ENCODE measurements at places on chromosomes 3 and 15.

- DNase-seq = peak; percentile 92
These were observed 318.4 kb upstream of the COL8A1 start for GRCh38 chr3:99319961-99320360.

DNA sequence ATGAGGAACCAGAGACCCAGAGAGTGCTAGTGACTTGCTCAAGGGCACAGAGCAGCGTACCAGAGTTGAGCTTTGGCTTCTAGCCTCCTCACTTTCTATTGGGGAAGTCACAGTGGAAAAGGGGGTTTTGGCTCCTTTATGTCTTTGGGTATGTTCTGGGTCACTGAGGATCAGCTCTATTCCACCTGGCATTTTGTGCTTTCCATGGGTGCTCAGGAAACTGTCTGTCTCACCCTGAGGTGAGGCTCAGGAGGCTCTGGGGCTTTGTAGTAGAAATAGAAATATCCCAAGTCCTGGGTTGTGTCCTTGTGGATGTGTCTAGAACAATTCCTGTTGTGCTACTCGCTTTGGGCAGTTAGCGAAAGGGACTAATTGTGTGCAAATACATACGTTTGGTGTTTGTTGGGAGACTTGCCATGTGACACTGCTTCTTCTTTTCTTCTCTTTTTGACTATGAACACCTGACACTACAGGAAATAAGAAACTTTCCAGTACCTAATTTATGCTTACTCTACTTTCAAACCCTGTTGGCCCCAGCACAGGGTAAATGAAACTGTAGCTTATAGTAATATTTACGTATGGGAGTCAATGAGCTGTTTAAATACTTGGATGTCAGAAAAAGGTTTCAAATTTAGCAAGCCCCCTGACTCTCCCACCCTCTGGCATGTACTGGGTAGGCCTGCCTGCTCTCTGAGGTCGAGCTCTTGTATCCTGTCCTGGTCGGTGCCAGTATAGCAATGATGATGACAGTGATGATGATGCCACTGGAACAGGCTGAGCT, 35.6 kb downstream of the SMAD3 start:
- no peak for DNase-seq

- DNase-seq = no peak
These were observed 44.5 kb upstream of the KCNMB2 start for GRCh38 chr3:178491751-178492150.

DNA sequence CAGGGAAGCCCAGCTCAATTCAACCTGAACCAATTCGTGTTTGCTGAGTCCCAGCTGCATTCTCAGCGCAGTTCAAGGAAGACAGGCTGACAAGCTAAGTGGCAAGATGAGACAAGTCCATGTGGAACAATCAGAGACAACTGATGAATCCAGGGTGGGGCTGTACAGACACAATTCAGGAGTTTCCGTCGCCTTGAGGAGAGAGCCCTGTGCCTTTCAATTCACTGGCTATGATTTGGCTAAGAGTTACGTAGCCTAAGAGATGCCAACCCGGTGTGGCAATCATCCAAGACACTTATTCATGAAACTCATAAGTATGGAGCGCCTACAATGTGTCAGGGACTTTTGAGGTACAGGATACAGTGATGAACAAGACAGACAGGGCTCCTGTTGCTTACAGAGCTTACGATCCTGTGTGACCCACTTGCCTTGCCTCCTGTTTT, 15.5 kb upstream of the ZBED2 start:
- DNase-seq = no peak

GRCh38 chr3:40310705-40311104, 1.2 kb downstream of the EIF1B start:
- no peak for DNase-seq

GRCh38 chr3:180940826-180941225, 28.4 kb downstream of the FXR1 start:
- DNase-seq = no peak

GRCh38 chr3:72615776-72616175, 232.5 kb downstream of the SHQ1 start:
- no peak for DNase-seq

- DNase-seq = no peak
These were observed at the start of gene THSD4 for GRCh38 chr15:71114887-71115566. Gene THSD4 (plus strand): TSS chr15:71115471.

DNA sequence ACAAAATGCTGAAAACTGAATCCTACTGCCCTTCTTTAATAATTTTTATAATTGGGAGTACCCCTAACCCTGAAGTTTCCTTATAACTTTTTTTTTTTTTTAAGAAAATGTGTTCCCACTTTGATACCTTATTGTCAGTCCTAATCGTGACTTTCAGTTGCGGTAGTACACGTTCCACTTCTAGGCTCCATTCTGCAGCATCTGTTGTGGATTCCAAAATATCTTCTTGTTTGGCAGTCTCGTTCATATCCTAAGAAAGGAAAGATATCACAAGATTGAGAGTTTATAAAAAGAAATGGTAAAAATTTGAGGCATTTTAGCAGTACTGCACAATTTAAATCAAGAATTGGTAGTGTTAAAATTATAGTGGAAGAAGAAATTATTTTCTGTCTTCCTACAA, 30.8 kb downstream of the IFT57 start:
- no peak for DNase-seq

- no peak for DNase-seq
These were observed 18.7 kb upstream of the PLXNA1 start for GRCh38 chr3:126964261-126964660.

- DNase-seq = no peak
These were observed 84.9 kb downstream of the EPHB1 start for GRCh38 chr3:134879990-134880389.

DNA sequence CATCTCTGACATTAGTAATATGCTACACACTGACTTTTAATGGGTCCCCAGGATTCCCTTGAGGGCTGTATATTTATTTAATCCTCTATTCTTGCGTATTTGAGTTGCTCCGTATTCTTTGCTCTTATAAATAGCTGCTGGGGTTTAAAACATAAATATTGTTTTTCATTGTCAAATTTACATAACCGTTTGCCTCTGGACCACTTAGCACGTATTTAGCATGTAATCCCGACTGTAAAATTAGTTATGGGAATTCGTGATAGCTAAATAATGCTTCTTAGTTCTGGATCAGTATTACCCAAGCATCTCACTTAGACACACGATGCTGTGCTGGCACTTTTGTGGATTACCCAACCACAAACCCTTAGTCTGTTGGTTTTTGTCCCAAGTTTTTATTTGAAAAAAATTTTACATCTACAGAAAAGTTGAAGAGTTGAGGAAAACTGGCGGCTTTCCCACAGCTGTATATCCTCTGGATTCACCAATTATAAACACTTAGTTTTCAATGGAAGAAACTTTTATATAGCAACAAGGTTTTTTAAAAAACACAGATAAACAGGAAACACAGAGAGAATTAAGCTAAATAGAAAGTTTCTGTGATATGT, 296.8 kb upstream of the TPM1 start:
- DNase-seq = no peak

DNA sequence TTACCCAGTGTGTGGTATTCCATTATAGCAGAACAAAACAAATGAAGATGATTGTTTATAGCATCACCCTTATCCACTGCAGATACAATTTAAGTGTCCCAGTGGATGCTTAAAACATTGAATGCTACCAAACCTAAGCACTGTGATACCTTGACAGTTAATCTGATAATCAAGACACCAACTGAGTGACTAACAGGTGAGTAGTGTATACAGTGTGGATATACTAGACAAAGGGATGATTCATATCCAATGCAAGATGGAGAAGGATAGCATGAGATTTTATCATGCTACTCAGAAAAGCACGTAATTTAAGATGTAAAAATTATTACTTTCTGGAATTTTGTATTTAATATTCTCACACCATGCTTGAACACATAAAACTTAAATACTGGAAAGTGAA, 1449.0 kb downstream of the OTOL1 start:
- no peak for DNase-seq

DNA sequence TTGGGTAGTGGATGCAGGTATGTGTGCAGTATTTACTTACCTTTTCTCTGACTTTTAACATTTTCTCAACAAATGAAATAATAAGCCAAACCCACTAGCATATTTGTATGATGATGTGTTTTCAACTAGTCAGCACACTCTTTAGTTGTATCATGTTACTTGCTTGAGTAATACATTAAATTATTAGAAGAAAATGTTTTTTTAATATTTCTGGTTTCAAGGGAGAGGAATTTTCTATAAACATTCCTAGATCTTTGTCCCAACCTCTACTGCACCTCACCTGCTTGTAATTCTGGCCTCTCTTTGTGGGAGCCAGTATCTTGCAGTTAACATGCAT, 161.8 kb upstream of the CBLB start:
- no peak for DNase-seq

DNA sequence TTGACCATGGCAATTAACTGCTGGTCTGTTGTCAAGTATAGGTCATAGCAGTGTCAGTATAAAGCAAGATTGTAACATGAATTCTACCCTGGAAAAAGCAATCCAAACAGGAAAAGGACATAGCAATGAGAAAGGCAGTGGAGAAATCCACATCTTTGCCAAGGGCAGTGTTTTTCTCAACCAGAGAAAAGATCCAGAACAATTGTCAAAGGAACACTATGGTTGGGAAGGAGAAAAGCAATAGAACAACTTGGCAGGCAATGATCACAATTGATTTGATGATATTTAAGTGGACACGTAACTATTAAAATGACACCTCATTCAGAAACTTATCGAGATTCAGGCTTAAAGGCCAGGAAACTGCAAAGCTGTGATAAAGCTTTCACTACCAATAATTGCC, 271.1 kb downstream of the DIPK2A start:
- no peak for DNase-seq

DNA sequence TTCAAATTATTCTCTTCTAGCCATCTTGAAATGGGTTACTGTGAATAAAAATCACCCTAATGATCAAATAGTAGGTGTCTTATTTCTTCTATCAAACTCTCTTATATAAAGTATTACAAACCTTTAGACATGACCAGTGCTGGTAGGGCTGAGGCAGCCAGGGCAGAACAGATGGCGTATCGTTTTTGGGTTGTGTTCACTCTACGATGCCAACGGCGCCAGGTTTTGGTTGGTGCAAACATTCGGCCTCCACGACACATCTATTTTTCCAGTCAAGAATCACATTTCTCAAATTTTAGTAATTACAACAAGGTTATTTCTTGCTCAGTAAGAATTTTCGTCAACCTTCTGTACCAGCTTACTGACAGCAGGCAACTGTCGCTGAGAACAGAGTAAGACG, 2.2 kb downstream of the RPL4 start:
- no peak for DNase-seq

DNA sequence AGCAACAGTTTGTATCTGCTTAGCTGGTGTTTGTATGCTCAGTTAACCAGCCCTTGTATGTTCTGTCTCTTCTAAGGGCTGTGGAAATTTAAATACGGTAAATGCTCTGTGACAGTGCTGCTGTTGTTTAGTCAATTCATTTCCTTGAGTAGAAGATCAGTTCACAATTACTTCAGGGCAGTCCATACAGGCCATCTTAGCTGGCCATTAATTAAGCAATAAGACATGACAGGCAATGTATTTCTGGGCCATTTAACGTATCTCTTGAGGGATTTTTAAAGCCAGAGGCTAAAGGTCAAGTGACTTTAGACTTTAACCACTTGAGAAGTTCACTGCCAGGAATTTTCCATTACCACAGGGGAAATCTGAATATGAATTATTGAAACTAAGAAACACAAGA, 351.8 kb downstream of the ZIC1 start:
- DNase-seq = no peak

DNA sequence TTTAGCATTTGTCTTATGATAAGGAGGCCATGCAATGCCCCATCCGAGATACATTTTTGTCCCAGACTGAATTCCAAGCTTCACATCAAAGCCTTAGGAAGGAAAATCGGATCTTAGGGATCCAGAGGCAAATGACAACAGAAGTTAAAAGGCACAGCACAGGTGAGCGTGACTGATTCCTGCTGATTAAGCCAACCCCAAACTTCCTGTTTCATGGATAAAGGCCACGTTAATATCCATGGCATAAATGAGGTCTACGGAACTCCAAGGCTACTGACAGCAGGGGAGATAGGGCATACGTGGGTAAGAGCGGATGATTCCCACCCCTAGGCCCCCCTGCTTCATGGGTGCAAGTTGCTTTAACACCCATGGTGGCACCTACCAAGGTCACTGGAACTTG, 471.6 kb downstream of the FHIT start:
- no peak for DNase-seq

DNA sequence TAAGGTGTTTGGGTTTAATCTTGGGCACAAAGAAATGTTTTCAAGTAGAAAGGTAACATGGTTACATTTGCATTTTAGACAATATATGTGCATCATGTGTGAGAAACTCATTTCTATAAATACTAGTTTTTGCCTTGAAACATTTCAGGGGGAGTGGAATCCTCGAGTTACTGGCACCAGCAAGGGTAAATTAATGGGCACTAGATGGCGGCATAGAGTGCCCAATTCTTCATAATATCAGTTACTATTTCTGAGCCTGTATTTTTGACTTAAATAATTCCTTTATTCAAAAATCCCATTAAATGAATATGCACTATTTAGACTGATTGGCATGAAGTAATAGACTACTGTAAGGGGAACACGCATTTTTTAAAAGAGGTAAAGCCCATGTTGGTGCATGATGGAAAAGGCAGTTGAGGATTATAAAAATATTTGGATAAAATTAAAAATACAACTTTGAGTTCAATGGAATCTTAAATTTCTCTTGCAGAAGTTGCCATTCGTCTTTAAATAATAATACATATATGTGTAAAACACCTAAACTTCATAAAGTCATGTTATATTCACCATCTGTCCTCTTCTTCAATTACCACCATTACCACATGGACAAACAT, 106.3 kb downstream of the ZBTB20 start:
- DNase-seq = no peak

DNA sequence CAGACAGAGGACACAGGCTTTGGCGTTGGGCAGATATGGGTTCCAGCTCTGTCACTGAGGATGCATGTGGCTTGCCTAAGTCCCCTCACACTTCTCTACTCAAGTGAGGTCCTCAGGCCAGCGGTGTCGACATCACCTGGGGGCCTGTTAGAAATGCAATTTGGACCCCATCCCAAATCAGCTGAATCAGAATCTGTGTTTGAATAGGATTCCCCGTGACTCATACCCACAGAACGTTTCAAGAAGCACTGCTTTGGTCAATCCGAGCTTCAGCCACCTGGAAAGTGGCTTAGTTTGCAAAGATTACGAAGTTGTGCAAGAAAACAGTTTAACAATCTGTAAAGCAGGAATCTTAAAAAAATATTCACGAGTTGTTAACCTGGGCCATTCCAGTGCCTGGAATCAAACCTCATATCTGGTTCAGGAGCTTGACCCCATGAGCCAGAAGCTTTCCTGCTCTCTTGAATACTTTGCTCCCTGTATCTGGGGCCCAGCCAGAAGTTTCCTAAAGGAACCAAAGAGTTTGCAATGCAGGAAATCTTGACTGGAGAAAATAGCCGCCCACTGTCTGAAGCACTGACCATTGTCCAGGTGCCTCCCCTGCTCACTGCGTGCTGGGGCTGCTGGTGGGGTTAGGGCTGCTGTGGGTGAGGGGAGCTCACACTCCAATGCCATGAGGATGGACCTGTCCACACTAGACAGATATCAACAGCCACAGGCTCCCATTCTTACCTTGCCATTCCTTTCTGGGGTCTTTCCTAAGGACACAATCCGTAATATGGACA, 208.5 kb upstream of the LINGO1 start:
- DNase-seq = peak; percentile 32
